CD4-positive, alpha-beta T cell treated with Interleukin-2 at 100 ng/mL for 4 hours (primary cell): ENCODE measurements at places on chromosomes 13 and 19.

GRCh38 chr19:14413693-14414181, 5.4 kb downstream of the DDX39A start:
- DNase-seq = no peak

DNA sequence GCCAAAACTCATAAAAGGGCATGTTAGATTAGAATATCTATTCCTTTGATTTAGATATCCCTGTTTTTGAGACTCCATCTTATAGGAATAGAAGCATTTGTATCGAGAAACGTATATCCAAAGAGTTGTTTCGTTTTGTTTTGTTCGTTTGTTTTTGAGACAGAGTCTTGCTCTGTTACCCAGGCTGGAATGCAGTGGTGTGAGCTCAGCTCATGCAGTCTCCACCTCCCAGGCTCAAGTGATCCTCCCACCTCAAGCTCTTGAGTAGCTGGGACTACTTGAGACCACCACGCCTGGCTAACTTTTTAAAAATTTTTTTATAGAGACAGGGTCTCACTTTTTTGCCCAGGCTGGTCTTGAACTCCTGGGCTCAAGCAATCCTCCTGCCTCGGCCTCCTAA, 26.6 kb upstream of the ZMYM5 start:
- no peak for DNase-seq

DNA sequence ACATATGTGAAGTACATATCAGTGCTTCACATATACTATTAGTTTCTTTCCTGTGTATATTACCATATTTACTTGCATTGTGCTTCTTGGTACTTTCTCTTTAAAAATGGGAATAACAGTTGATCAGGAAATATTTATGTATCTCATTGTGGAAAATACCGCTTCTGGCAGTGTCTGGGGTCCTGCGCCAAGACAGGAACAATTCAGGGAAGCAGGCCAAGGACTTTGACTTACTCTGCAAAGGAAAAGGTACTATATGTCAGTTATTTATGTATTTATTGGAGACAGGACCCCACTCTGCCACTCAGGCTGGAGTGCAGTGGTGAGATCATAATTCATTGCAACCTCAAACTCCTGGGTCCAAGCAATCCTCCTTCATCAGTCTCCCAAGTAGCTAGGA, 57.7 kb upstream of the NBEA start:
- no peak for DNase-seq

DNA sequence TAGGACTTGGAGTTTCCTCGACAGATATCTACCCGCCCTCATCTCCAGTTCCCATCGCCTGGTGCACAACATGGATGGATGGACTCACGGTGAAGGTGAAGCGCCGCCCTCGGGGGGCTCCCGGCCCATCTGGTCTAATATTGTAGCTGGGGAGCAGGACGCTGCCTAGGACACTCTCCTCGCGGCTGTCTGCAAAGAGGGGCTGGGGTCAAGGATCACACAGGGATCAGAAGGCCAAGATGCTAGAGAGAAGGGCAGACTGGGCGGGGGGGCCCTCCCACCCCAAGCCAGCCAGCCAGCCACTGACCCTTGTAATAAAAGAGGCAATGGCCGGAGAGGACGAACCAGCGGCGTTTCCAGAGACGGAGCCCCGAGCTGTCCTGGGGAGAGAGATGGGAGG, 7.1 kb downstream of the PLEKHA4 start:
- DNase-seq = no peak

DNA sequence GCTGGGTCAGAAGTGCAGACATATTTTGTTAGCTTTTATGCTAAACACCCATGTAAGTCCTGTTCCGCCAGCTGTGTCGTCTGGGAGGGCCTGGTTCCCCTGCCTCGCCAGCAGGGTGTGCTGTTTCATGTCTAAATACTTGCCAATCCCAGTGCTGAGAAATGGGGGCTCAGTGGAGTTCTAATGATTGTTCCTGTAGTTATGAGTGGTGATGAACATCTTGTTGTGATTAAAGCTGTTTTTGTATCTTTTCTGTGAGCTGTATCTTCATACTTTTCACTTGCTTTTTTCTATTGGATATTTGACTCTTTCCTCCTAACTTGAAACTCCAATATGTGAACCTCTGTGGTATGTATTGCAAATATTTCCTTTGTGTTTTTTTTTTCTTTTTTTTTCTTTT, 32.7 kb downstream of the KDM4B start:
- DNase-seq = peak; percentile 24

DNA sequence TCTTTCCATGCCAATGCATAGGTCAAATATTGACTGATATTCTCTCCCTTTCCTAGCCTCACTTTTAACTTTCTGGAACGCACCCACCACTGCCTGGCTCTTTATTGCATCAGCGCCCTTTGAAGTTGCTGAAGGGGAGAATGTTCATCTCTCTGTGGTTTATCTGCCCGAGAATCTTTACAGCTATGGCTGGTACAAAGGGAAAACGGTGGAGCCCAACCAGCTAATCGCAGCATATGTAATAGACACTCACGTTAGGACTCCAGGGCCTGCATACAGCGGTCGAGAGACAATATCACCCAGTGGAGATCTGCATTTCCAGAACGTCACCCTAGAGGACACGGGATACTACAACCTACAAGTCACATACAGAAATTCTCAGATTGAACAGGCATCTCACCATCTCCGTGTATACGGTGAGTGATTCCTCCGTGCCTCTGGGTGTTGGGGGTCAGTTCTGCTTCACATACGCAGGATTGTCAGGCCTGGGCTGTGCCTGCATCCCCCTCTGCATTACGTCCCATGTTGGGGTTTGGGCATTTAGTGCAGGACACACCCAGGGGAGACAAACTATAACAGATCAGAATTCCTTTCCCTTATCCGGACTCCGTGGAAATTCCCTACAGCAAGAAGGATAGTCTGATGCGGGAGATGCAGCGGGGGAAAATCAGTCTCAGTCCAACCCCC, 1.3 kb downstream of the CEACAM21 start:
- DNase-seq = no peak

DNA sequence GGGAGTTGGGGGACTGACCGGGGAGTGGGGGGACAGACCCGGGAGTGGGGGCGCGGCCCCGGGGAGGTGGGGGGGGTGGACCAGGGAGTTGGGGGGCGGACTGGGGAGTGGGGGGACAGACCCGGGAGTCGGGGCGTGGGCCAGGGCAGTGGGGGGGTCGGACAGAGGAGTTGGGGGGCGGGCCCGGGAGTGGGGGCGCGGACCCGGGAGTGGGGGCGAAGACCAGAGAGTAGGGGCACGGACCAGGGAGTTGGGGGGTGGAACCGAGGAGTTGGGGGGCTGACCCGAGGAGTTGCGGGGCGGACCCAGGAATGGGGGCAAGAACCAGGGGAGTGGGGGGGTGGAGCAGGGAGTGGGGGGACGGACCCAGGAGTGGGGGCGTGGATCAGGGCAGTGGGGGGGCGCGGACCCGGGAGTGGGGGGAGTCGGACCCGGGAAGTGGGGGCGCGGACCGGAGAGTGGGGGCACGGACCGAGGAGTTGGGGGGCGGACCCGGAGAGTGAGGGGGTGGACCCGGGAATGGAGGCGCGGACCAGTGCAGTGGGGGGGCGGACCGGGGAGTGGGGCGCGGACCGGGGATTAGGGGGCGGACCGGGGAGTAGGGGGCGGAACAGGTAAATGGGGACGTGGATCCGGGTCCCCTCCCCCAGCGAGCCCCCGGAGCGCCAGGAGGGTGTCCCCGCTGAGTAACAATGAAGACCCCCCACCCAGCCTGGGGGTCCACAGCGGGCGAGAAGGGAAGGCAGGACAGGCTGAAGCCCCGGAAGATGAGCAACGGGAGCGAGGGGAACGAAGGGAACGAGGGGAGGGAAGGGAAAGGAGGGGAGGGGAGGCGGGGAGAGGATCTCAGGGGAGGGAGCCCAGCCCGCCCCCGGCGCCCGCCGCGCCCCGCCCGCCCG, 589 bp downstream of the R3HDM4 start:
- DNase-seq = peak; percentile 44

DNA sequence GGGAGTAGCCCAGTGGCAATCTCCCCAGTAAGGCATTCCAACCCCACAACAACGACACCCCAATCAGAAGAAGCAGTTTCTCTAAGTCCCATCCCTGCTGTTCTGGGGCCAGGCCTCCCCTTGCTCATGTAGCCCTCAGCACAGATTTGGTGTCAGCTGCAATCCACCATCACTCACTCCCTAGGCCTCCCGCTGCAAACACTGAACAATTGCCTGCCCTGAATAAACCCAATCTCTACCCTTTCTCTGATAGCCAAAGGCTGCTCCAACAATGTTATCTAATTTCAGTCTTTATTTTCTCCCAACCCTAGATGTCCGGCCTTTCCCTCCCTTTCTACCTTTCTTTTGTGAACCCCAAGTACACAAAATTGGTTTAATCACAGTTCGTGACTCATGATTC, 5.6 kb upstream of the SOX21 start:
- DNase-seq = no peak

DNA sequence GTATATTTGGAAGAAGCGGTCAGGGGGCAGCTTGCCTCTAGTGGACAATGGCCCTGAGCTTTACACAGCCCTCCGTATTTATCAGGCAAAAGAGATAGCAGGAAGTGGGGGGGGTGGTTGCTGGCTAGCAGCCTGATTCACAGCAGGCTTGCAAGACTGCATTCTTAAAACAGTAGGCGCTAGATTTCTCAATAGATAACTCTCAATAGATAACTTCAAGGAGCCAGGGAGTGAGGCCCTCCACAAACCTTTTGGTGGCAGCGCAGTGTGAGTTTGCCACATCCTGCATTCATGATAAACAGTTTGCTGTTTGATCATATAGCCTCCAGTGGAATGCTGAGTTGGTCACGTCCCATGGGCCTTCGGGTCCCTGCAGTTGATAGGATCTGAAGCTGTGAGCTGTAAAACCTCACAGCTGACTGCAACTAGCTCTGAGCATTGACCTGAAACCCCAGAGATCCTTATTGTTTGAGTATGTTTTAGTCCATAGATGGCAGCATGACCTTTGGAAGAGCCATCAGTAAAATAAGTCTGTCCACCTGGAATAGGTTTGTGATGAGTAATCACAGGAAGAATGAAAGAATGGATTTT, 12.2 kb downstream of the FPR3 start:
- DNase-seq = no peak

DNA sequence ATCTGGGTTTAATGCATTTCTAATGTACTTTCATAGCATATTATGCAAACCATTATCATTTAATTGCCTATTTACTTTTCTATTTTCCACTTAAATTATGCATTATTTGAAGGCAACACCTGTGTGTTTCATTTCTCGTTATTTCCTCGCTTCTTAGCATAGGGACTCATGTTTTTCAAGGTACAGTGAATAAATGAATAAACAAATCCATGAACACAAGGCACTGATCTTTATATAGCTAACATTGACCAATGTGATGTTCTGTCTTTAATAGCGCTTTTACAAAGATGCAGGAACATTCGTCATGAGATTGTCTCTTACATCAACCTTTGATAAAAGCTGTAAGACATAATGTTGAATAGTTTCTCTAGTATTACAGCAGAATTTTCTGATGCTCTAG, 121.2 kb downstream of the B3GLCT start:
- DNase-seq = no peak

DNA sequence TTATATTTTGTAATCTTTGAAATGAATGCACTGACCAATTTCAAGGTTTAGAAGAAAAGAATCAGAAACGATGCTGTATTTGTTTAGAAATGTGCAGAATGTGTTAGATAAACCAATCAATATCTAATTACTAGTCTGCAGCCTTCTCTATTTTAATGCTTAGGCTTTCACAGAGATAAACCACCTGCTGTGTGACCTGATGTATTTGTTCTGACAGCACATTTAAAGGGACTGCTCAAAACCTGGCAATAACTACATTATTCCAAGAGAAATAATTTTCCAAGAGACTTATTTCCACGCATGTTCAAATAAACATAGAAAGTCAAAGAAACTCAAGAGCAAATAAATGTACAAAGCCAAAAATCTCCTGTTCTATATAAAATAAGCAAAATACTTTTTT, 641.6 kb upstream of the PCDH20 start:
- no peak for DNase-seq

DNA sequence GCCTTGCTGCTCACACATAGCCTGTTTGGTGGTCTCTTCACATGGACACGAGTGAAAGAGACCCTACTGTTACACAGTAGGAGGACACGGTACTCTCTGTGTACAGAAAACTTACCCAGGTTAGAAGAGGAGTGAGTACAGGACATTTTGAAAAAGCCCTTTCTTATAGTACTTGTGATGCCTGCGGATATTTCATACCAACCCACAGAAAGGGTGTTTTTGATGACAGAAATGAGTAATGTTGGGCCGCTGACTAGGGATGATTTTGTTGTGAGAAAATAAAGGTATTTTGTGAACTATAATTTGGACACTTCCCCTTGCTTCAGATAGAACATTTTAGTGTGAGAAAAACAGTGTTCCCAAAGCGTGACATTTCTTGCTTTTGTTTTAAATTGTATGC, 18.2 kb downstream of the NUDT15 start:
- DNase-seq = no peak
